A549 treated with DMSO at 1 μM for 4 hours (cell line): ENCODE measurements at places on chromosomes 13 and 19. TPM values are rescaled to one million over a fixed set of nuclear protein-coding genes. Genes with fewer than 3 reads are reported as not detected.

Gene IGFL3
- total RNA-seq: 0.17 to 0.53 TPM (median 0.23 TPM) in 4 of 5 replicates, not detected in the other

Gene INTS6
- total RNA-seq: 7.7 to 12.1 TPM (median 11.2 TPM) in 5 replicates

Gene GNA15
- 0.08 to 0.11 TPM (median 0.09 TPM) in 4 of 5 replicates, not detected in the other for total RNA-seq

Gene WDR87
- not detected in 5 replicates for total RNA-seq

Gene NLRP5
- total RNA-seq: not detected in 5 replicates

Gene PLK5
- 0.03 TPM in 1 of 5 replicates, not detected in the others for total RNA-seq

Gene KLC3
- total RNA-seq: 0.50 to 0.83 TPM (median 0.54 TPM) in 5 replicates

Gene EHD2
- 106 to 151 TPM (median 129 TPM) in 5 replicates for total RNA-seq

Gene CLDN10
- total RNA-seq: 0.22 to 0.62 TPM (median 0.35 TPM) in 4 of 5 replicates, not detected in the other

Gene OBI1
- 9.5 to 11.7 TPM (median 10.8 TPM) in 5 replicates for total RNA-seq

Gene TPTE2
- not detected in 5 replicates for total RNA-seq
